ENCODE measurements at places on chromosomes 2 and 18.

DNA sequence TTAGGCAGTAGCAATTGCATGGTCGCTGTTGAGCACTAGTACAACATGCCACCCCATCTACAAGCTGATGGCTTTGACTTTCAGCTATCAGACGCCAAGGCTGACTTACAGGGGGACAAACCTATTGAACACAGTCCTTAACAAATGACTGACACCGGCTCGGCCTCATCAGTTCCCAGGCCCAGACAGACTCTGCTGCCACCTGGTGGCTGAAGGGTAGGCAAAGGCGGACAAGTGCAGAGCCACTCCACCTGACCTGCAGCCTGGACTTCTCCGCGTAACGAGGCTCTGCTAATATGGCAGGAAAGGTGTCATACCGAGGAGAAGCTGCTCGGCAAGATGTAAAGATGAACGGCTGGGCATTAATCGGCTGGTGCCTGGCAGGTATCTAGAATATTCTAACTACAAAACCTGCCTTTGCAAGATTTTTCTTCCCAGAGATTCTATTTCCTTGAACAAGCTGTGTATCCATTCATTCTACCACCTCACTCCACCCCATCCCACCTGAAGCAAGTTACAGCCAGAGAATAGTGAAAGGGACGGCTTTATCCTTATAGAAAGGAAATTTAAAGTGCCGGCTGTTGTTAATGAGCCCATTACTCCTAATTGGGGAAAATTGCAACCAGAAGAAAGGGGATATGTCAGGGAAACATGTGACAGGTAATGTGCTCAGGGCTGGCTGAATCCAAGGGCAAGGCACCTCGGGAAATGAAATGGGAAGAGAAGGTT is 67.4 kb downstream of the STEAP3 start:
- peak; percentile 74 for DNase-seq

- DNase-seq = no peak
These were observed 458.6 kb downstream of the FBXO15 start for GRCh38 chr18:73688851-73689711.

GRCh38 chr2:99648178-99648844 is 158.5 kb upstream of the REV1 start:
- DNase-seq = no peak

DNA sequence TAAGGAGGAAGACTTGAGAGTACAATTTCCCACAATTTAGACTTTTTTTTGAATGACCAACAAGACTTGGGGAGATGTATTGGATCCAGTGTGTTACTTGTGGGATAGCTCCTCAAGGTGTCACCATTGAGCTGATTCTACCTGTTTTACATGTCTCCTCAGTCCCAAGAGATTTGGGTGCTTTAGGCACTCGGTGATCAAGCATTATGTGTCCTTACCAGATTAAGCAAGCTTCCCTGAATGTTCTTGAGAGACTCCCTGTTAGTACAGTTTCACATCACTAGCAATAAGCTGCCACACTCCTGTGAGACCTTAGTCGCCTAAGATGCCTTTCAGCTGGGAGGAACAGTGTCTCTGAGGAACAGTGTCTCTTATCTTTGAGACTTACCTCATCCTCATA is 384.3 kb upstream of the SYT4 start:
- DNase-seq = no peak

DNA sequence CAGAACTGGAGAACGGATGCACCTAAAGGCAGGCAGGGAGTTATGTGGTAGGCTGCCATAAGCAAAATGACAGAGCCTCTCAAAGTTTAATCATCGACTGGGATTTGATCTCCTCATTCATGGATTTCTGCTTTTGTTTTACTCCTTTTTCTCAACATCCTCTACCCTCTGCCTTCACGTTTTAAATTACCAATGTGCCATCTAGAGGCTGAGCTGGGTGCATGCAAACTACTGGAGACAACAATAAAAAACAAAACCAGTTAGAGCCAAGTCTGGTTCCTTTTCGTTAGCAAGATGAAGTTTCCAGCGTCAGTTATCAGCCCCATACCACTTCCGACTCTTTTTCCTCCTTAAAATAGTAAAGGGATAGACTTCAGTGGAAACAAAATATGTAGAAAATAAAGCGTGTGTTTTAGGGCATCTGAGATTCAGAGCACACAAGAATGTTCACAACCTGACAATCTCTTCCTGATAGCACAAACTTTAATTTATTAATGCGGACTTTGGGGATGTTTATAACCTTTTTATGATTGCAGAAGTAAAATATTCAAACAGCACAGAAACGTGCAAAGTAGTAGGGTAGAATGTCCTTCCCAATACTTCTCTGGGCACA is 117.0 kb downstream of the LAMA1 start:
- no peak for DNase-seq

GRCh38 chr2:127873707-127874303 is 12.0 kb downstream of the AMMECR1L start:
- no peak for DNase-seq

DNA sequence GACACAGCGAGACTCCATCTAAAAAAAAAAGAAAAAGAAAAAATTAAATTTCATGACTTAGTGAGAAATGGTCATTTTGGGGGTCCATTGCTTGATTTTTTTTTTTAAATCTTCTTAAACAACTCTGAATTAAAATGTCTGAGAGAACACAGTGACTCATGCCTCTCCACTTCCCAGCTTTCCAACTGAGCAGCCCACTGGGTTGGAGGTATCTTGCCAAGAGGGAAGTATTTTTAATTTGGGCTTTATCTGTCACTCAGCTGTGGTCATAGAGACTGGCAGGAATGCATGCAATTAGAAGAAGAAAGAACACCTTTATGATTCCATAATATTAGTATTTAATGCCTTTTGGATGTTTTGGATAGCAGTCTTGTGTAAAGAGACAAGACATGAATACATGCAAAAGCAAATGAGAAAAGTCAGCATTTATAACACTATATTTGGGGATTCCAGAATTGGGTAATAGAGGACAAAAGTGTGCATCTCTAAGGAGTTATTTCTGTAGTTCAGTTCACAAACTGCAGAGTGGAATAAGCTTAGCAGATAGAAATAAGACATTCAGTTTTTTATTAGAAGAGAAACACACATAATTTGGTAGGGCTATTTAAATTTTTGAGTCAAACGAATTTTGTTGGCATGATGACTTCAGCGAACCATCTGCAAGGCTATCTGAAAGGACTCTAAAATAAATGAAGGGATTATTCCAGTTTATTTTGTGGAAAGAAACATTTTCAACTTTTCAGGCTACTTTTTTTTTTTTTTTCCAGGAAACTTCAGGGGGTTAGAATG is 254.8 kb downstream of the TGIF1 start:
- no peak for DNase-seq

- no peak for DNase-seq
These were observed 11.1 kb downstream of the FASTKD1 start for GRCh38 chr2:169562519-169562918.

DNA sequence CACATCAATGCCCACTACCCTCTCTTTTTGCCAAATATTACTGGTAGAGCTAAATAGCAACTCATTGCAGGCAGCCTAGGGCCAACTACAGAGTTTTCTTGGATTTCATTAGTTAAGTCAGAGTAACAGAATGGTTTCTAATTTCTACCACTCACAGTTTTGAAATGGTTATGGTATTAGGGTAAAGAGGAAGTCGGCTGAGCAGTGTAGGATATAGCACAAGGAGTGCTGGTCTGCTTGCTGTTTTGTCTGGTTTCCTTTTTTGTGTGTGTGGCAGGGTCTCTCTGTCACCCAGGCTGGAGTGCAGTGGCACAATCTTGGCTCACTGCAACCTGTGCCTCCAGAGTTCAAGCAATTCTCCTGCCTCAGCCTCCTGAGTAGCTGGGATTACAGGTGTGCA is 289.2 kb upstream of the CCDC68 start:
- DNase-seq = no peak

DNA sequence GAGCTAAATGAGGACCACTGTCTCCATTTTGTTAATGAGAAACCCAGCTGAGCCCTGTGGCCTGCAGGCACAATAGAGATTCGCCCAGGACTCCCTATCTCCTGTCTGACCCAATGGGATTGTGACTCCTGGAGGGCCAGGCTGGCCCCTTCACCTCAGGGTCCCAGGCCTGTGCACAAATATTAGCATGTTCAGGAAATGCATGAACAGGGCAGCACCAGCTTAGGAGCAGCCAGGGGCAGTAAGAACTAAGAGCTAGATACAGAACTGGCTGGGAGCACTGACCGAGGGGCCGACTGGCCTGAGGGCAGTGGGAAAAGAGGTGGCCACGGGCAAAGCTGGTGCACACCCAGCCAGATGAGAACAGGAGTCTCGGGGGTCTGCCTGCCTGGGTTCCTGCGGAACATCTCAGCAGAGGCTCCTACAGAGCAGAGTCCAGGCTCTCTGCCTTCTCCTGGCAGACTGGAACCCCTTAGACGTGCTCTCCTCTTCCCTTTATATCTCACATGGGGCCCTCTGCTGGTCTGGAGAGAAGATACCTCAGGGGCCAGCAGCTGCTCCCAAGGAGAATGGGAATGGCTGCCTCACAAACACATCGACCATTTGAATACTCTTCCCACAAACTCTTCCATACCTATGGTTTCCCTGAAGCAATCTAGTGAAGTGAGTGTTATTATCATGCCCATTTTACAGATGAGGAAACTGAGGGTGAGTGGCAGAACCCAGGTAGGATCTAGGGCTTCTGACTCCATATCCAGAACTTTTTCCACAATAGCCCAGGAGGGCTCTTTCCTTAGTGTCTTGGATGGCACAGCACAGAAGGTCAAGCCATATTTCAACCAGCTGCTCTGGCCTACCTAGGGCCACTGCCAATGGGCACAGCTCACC is 77.6 kb upstream of the OTOF start:
- peak; percentile 55 for DNase-seq

- no peak for DNase-seq
These were observed 10.3 kb upstream of the AGXT start for GRCh38 chr2:240858321-240858720.

GRCh38 chr18:35494251-35495220 is 3.2 kb downstream of the INO80C start:
- DNase-seq = no peak

- no peak for DNase-seq
These were observed 125.9 kb upstream of the CYRIA start for GRCh38 chr2:16791496-16791895.

DNA sequence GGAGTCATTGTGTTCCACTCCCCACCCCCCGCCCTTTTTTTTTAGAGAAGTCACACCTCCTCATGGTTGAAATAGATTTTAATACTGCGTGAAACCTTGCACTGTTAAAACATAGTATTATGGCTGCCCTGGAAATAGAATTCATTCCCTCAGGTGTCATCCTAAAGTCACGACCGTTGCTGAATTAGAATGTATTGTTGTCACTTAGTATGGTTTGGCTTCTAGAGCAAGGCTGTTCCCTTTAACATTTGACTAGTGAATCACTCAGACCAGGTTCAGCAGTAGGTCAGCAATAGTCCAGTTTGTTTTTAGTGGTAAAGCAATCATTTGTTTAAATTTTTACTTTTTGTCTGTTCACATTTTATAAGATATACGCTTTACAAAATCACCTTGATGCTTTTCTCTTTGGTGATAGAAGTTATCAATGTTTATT is 1.2 kb downstream of the BABAM2 start:
- DNase-seq = no peak

DNA sequence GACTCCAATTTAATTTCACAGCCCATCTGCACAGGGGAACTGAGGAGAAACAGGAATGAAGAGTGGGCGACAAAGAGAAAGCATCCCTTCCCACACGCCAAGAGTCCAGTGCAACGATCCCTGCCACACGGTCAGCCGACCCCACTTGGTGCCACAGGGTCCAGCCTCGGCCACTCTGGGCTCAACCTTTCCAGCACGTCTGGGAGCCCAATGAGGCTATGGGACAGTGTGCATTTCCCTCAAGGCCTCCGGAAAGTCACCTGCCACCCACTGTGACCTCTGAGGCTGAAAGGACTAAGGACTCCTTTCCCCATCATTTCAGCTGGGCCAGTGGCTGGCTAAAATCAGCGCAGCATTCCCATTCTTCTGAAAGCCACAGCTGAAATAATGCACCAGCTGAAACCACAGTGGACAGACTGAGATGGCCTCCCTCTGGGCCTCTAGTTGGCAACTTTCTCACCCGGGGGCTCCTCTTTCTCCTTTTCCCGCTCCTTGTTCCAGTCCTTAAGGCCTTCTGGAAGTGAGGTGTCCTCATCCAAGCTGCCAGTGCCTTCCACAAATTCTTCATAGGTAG is 21.2 kb downstream of the TUBB6 start:
- DNase-seq = no peak

DNA sequence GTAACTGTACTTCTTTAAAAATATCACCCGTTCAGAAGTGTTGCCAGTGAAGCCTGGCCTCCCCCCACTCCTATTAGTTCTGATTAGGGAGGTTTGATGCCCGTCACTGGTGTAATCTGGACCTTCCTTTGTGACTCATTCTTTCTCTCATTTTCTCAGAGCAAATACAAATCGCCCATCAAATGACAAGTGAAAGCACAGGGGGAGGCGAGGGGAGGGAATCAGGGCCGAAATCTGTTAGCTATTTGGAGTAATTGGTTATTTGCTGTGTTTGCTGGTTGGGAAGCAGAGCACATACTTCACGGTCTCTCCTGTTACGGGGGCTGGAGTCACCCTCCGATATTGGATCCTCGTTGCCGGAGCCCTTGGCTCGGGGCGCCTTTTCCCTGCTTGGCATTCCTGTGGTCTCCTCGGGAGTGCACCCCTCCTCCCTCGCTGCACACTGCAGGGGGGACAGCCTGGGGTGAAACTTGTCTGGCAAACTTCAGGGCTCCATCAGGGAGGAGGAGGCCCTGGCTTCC is 178.1 kb downstream of the DYSF start:
- DNase-seq = no peak

DNA sequence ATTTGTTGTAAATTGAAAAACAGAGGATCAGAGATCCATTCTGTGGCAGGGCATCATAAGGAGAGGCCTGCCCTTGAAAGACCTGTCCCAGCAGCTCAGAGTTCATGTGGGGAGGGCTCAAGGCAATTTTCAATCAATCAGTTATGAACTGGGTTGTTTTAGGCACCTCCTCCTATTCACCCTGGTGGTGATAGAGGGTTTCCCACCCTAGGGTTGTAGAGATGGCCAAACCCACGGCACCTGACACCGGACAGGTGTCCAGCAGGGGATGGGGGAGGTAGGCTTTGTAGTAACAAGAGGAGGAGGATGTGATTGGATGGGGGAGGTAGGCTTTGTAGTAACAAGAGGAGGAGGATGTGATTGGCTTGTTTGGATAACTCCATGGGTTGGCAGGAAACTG is 205.7 kb downstream of the SOCS6 start:
- no peak for DNase-seq

- no peak for DNase-seq
These were observed 8.4 kb upstream of the IER3IP1 start for GRCh38 chr18:47184419-47185050.

DNA sequence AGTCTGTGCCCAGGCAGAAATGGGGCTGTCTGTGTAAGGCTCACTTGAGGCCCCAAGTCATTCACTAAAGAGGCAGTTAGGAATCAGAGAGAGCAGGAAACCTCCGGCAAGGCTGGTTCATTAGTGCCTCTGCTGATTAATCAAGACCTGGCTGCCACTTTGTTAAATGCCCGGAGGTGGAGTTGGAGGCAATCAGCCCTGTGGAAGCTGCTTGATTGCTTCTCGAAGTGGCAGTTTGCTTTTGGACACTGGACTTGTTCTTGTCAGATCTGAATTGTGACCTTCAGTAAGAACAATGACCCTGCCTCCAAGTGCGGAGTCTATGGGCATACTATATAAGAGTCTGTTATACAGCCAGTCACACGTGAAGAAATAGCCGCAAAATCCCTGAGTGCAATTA is 183.9 kb upstream of the LINC00305 start:
- DNase-seq = no peak
